ENCODE measurements at places on chromosomes 6 and 20.

GRCh38 chr6:15391500-15391899 is 145.6 kb downstream of the JARID2 start:
- peaks cover 32% of the 10 kb centered on the region for H3K4me1 ChIP-seq
- H3K27me3 ChIP-seq, result no peaks in the 10 kb centered on the region
- DNase-seq, result no peak
- H3K36me3 ChIP-seq, result no peaks in the 10 kb centered on the region
- H3K27ac ChIP-seq, result no peak overlapping the region
- no peak overlapping the region for H3K4me3 ChIP-seq

DNA sequence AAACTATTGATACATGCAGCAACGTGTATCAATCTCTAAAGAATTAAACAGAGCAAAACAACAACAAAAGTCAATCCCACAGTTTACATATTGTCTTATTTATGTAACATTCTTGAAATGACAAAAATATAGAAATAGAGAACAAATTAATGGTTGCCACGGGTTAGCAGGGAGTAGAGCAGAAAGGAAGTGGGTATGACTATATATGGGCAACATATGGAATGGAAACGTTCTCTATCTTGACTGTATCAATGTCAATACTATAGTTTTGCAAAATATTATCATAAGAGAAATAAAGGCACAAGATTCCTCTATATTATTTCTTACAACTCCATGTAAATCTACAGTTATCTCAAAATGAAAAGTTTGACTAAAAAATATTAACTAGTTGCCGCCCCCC is 12.8 kb downstream of the AK9 start:
- H3K27me3 ChIP-seq, result no peaks in the 10 kb centered on the region
- no peaks in the 10 kb centered on the region for H3K4me1 ChIP-seq
- no peak overlapping the region for H3K27ac ChIP-seq
- no peak overlapping the region for H3K4me3 ChIP-seq
- no peak for DNase-seq

GRCh38 chr20:61306937-61307475 is 54.9 kb downstream of the CDH4 start:
- no peak overlapping the region for H3K27ac ChIP-seq
- H3K27me3 ChIP-seq, result no peaks in the 10 kb centered on the region
- H3K4me1 ChIP-seq, result no peaks in the 10 kb centered on the region
- H3K36me3 ChIP-seq, result no peaks in the 10 kb centered on the region
- H3K4me3 ChIP-seq, result no peak overlapping the region
- no peak for DNase-seq

DNA sequence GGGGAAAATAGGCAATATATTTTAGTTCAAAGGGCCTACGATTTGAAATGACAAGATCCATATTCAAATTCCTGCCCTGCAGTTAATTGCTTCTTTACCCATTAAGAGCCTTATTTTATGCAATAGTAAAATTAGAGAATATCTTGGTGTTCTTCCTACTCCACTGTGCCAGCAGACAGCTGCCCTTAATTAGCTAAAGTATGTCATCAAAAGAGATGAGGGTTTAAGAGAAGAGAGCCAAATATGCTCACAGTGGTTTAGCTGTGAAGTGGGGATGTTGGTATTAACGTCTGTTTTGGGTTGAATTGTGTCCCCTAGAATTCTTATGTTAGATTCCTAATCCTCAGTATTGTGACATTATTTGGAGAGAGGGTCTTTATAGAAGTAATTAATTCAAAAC is 148.1 kb downstream of the MOXD1 start:
- no peak for DNase-seq
- no peak overlapping the region for H3K4me3 ChIP-seq
- no peaks in the 10 kb centered on the region for H3K4me1 ChIP-seq
- no peaks in the 10 kb centered on the region for H3K36me3 ChIP-seq
- H3K27ac ChIP-seq, result no peak overlapping the region
- H3K27me3 ChIP-seq, result no peaks in the 10 kb centered on the region

GRCh38 chr6:169986848-169987498 is 235.6 kb downstream of the ERMARD start:
- H3K27me3 ChIP-seq, result peaks cover 3% of the 10 kb centered on the region
- H3K4me3 ChIP-seq, result no peak overlapping the region
- DNase-seq, result no peak
- no peaks in the 10 kb centered on the region for H3K36me3 ChIP-seq
- no peaks in the 10 kb centered on the region for H3K4me1 ChIP-seq

- no peaks in the 10 kb centered on the region for H3K4me1 ChIP-seq
- no peaks in the 10 kb centered on the region for H3K36me3 ChIP-seq
- DNase-seq, result no peak
- H3K27ac ChIP-seq, result no peak overlapping the region
- peaks cover 27% of the 10 kb centered on the region for H3K27me3 ChIP-seq
- H3K4me3 ChIP-seq, result no peak overlapping the region
Measured at GRCh38 chr6:33144373-33144772, 47.9 kb downstream of the COL11A2 start.

- DNase-seq, result no peak
- H3K27me3 ChIP-seq, result no peaks in the 10 kb centered on the region
- H3K27ac ChIP-seq, result no peak overlapping the region
- H3K36me3 ChIP-seq, result no peaks in the 10 kb centered on the region
- H3K4me1 ChIP-seq, result peaks cover 4% of the 10 kb centered on the region
Measured at GRCh38 chr6:22028403-22029090, 268.3 kb downstream of the PRL start.

GRCh38 chr6:73766040-73766439 is 70.0 kb downstream of the CD109 start:
- no peak overlapping the region for H3K4me3 ChIP-seq
- H3K4me1 ChIP-seq, result no peaks in the 10 kb centered on the region
- H3K36me3 ChIP-seq, result no peaks in the 10 kb centered on the region

DNA sequence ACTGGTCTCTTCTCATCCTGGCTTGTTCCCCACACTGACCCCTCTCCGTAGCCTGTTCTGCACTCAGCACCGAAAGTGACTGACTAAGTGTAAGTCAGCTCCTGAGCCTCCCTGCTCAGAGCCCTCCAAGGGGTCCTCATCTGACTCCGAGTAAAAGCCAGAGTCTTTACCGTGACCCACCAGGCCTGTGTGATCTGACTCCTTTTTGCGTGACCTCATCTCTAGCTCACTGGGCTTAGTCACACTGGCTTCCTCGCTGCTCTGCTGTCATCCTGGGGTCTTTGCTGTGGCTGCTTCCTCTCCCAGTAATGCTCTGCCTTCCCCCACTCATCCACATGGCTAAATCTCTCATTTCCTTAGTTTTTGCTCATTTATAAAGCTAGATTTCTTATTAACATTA is 116.6 kb downstream of the PLCB4 start:
- no peak overlapping the region for H3K27ac ChIP-seq
- H3K4me1 ChIP-seq, result no peaks in the 10 kb centered on the region
- no peak for DNase-seq
- H3K4me3 ChIP-seq, result no peak overlapping the region

GRCh38 chr6:160141001-160141726 is 19.5 kb downstream of the SLC22A1 start:
- H3K27me3 ChIP-seq, result no peaks in the 10 kb centered on the region
- DNase-seq, result no peak
- H3K4me3 ChIP-seq, result peak overlapping the region; percentile 28
- H3K4me1 ChIP-seq, result peaks cover 62% of the 10 kb centered on the region
- peaks cover 6% of the 10 kb centered on the region for H3K36me3 ChIP-seq
- H3K27ac ChIP-seq, result peak overlapping the region; percentile 87

GRCh38 chr6:41336824-41337223 is 1.4 kb downstream of the NCR2 start:
- H3K27ac ChIP-seq, result no peak overlapping the region
- H3K27me3 ChIP-seq, result no peaks in the 10 kb centered on the region
- H3K4me3 ChIP-seq, result no peak overlapping the region
- no peaks in the 10 kb centered on the region for H3K36me3 ChIP-seq

- no peaks in the 10 kb centered on the region for H3K27me3 ChIP-seq
- H3K36me3 ChIP-seq, result no peaks in the 10 kb centered on the region
- H3K27ac ChIP-seq, result no peak overlapping the region
Measured at GRCh38 chr6:73169111-73169510, 56.2 kb downstream of the KHDC1L start.

- no peaks in the 10 kb centered on the region for H3K27me3 ChIP-seq
- H3K4me3 ChIP-seq, result no peak overlapping the region
- H3K36me3 ChIP-seq, result no peaks in the 10 kb centered on the region
Measured at GRCh38 chr6:8679823-8680222, 244.5 kb upstream of the SLC35B3 start.

GRCh38 chr20:44521484-44522481 is at the start of gene SERINC3:
Gene SERINC3, minus strand, starts transcription at chr20:44522070. Its CDS starts 119 bp downstream, at chr20:44521951.
- H3K4me1 ChIP-seq, result peaks cover 51% of the 10 kb centered on the region
- H3K27me3 ChIP-seq, result no peaks in the 10 kb centered on the region
- peak; percentile 99 for DNase-seq
- H3K27ac ChIP-seq, result peak within 1 kb of the TSS; percentile 98
- peak within 1 kb of the TSS; percentile 92 for H3K4me3 ChIP-seq
- H3K36me3 ChIP-seq, result no peaks in the 10 kb centered on the region

DNA sequence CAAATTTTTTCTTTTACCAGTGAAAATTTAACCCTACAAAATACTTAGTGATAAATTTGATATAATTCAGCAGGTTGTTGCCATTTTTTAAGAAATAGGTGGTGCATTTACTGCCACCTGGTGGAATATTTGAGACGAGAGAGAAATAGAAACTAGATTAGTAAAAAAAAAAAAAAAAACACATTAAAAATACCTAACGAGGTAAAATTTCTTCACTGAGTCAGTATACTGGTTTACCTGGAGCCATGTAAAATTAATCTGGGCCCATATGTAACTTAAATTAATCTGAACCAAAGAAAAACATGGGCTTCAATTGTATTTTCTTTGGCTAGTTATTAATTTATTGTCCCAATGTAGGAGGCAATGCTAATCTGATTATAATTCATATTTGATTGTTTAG is 520.8 kb downstream of the EPM2A start:
- H3K27ac ChIP-seq, result no peak overlapping the region
- H3K27me3 ChIP-seq, result no peaks in the 10 kb centered on the region
- no peaks in the 10 kb centered on the region for H3K4me1 ChIP-seq
- H3K36me3 ChIP-seq, result no peaks in the 10 kb centered on the region
- no peak for DNase-seq
- no peak overlapping the region for H3K4me3 ChIP-seq

DNA sequence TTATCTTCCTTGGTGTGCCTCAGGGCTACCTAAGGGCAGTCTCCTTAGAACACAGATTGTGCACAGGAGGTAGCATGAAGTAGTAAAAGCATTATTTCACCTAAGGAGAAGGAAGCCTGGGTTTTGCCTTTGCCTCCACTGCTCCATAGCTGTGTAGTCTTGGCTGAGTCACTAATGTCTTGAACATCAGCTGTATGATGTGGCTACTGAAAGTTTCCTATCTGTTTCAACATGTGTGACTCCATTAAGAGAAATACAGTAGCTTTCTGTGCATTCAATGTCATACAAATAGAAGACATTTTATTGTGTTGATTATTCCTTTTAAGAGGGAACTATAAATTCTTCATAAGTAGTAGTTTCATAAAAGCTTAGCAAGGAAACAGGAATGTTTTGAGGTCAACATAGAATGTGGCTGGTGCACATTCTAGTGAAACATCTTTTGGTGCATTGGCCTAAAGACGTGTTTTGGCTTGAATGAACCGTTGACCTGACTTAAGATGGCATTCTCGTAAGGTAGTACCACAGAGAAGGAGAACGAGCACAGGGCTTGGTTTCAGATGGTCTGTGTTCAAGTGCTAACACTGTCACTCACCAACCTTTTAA is 70.6 kb downstream of the CTNNBL1 start:
- no peak for DNase-seq
- no peak overlapping the region for H3K27ac ChIP-seq
- H3K4me3 ChIP-seq, result no peak overlapping the region
- H3K27me3 ChIP-seq, result no peaks in the 10 kb centered on the region

- H3K27ac ChIP-seq, result no peak overlapping the region
- no peaks in the 10 kb centered on the region for H3K27me3 ChIP-seq
- H3K36me3 ChIP-seq, result no peaks in the 10 kb centered on the region
Measured at GRCh38 chr6:20660534-20660933, 126.3 kb downstream of the CDKAL1 start.

DNA sequence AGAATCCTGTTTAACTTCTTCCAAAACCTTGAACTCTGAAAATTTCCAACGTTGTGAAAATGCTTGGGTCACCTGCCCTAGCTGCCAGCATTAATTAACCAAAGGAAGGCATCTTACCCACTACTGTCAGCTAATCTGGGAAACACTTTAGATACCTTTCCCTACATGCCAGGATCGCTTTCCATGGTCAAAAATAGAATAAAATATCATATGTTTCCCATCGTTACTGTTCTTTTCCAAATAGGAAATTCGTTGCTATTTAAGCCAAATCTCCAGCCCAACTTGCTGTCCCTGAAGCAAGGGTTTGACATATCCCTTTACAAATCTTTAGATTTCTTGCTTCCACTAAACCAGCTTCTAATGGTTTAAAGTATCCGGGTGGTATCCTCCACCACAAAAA is 157.5 kb downstream of the AIG1 start:
- no peak overlapping the region for H3K4me3 ChIP-seq
- H3K27ac ChIP-seq, result no peak overlapping the region
- H3K27me3 ChIP-seq, result no peaks in the 10 kb centered on the region
- no peaks in the 10 kb centered on the region for H3K36me3 ChIP-seq
- no peaks in the 10 kb centered on the region for H3K4me1 ChIP-seq

DNA sequence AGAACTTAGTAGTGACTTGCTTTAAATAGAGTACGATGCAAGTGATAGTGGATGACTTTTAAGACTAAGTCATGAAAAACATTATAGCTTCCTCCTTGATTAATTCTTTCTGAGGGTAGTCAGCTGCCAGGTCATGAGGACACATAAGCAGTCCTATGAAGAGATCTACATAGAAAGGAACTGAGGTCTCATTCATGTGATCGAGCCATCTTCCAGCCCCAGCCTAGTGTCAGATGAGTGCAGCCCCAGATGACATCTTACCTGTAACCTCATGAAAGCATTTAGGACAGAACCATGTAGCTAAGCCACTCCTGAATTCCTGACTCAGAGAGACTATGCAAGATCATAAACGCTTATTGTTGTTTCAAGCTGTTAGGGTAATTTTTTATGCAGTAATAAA is 67.7 kb downstream of the AK9 start:
- H3K36me3 ChIP-seq, result no peaks in the 10 kb centered on the region
- no peak overlapping the region for H3K27ac ChIP-seq
- no peak overlapping the region for H3K4me3 ChIP-seq
- no peaks in the 10 kb centered on the region for H3K27me3 ChIP-seq
- H3K4me1 ChIP-seq, result no peaks in the 10 kb centered on the region

GRCh38 chr6:109877028-109878004 is 100.8 kb upstream of the GPR6 start:
- no peaks in the 10 kb centered on the region for H3K36me3 ChIP-seq
- DNase-seq, result no peak
- no peak overlapping the region for H3K27ac ChIP-seq
- H3K27me3 ChIP-seq, result no peaks in the 10 kb centered on the region
- H3K4me3 ChIP-seq, result no peak overlapping the region

DNA sequence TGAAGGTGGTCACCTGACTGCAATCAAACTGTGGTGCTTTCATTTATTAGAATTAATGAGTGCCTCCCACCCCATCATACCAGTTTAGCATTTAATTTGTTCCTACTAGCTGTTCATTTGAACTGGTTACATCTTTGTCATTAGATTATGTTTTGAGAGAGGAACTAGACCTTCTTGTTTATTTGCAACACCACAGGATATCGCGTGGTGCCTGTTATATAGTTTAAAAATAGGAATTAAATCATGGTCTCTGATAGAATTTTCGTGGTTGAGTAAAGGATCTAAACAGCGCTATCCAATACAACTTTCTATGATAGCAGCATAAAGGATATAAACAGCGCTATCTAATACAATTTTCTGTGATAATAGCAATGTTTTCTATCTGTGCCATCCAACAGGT is 2.8 kb downstream of the RPRD1B start:
- H3K36me3 ChIP-seq, result peaks cover 13% of the 10 kb centered on the region
- H3K27ac ChIP-seq, result no peak overlapping the region
- no peaks in the 10 kb centered on the region for H3K27me3 ChIP-seq
- H3K4me3 ChIP-seq, result no peak overlapping the region

Data from tibial artery (tissue), 4 donors.